ENCODE measurements at places on chromosomes 12 and 14. TPM values are rescaled to one million over a fixed set of nuclear protein-coding genes. Genes with fewer than 3 reads are reported as not detected.

The SLC7A7 gene
- 22.5 TPM for total RNA-seq

The TXNRD1 gene
- total RNA-seq = 611 TPM

The CCDC92 gene
- 30.7 TPM for total RNA-seq

The TMPRSS12 gene
- total RNA-seq = not detected

The ACYP1 gene
- 27.5 TPM for total RNA-seq

The NFE2 gene
- total RNA-seq = 0.03 TPM

The PTHLH gene
- total RNA-seq = 14.2 TPM

The TCP11L2 gene
- total RNA-seq = 2.4 TPM

The PAPLN gene
- total RNA-seq = 4.6 TPM

The CNTN1 gene
- 51.1 TPM for total RNA-seq

The RD3L gene
- not detected for total RNA-seq

The DLK1 gene
- total RNA-seq = 0.17 TPM

The TOX4 gene
- total RNA-seq = 67.1 TPM

The SERPINA10 gene
- not detected for total RNA-seq

The SYNDIG1L gene
- 0.03 TPM for total RNA-seq

The STX2 gene
- 26.4 TPM for total RNA-seq

The CEP290 gene
- total RNA-seq = 5.5 TPM

The NTS gene
- 82.2 TPM for total RNA-seq

The ZFHX2 gene
- 0.95 TPM for total RNA-seq

The EP400 gene
- 23.2 TPM for total RNA-seq

The CCDC175 gene
- total RNA-seq = not detected

The TBX5 gene
- total RNA-seq = not detected

Measured in A549 treated with AZD2906 at 1 μM for 4 hours (cell line).